Stimulated activated CD4-positive, alpha-beta T cell treated with anti-CD3 and anti-CD28 coated beads, Interleukin-4, amount 100 ng/mL, for 4 hours (primary cell): ENCODE measurements at places on chromosomes 5 and 9.

- DNase-seq: no peak
These were observed 941 bp downstream of the XPA start for GRCh38 chr9:97695995-97696802.

- DNase-seq: no peak
These were observed 527.8 kb downstream of the KCTD16 start for GRCh38 chr5:144698484-144698883.

- no peak for DNase-seq
These were observed 114.6 kb downstream of the KLHL3 start for GRCh38 chr5:137621306-137621705.

- no peak for DNase-seq
These were observed 48.1 kb downstream of the TENT4A start for GRCh38 chr5:6761333-6761732.

- peak; percentile 13 for DNase-seq
These were observed 639.0 kb downstream of the CCDC171 start for GRCh38 chr9:16191691-16192402.

DNA sequence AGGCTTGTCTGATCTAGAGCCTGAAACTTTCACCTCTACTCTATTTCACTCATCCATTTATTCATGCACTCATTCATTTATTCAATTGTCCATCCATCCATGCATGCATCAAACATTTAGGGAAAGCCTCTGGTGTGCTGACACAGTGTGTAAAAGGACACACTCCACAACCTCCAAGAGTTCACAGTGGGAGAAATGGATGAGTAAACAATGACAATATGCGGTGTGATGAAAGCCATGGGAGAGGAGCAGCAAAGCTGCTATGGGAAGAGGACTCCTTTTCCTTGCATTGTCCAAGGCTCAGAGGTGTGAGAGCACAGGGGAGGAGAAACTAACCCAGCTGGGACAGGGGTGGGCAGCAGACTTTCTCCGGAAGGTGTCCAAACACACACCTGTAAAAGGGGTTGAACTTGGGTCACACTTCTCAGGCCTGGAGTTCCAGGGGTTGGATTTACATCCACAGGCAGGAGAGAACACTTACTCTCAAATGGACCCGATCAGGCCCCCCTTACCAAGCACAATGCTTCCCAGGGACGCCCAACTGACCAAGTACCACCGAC lies 21.2 kb upstream of the PFDN1 start:
- DNase-seq: no peak

- DNase-seq: no peak
These were observed 27.2 kb downstream of the GGTA1 start for GRCh38 chr9:121472446-121472845.

GRCh38 chr9:129097671-129098306 lies 12.8 kb downstream of the CRAT start:
- DNase-seq: no peak
